ENCODE measurements at places on chromosomes 6 and 20.

DNA sequence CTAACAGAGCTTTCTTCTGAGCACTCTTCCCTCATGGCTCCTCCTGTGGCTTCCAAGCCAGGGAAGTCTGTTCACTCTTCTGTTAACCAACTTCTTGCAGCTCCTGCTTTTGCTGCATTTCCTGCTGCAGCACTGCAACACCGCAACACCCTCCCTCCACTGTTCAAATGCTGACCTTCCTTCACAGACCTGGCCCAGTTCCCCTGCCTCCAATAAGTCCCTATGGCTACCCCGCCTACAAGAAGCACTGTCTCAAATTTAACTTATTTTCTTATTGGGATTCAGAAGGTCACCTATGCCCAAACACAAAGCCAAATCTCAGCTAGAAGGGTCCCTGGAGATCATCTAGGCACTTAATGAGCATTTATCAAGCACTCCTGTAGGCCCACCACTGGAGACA, 44.6 kb downstream of the ELMO2 start:
- H3K4me3 ChIP-seq: no peak overlapping the region
- no peak overlapping the region for H3K27ac ChIP-seq
- peaks cover 68% of the 10 kb centered on the region for H3K4me1 ChIP-seq
- no peaks in the 10 kb centered on the region for H3K27me3 ChIP-seq
- no peak for DNase-seq

DNA sequence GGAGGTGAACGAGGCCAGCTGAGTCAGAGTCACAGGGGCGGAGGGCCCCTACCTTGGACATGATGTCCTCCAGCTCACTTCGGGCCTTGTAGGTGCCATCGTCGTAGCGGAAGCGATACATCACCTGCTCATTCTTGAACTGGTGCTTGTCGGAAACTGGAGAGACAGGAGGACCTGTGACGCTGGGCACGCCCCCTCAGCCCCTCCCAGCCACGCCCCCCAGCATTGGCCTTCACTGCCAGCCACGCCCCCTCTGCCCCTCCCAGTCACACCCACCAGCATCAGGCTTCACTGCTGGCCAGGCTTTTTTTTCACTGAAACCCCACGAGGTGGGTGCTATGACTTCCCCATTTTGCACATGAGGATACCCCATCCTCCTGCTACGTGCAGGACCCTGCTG, 148.2 kb downstream of the PREX1 start:
- peaks cover 25% of the 10 kb centered on the region for H3K4me1 ChIP-seq
- no peaks in the 10 kb centered on the region for H3K27me3 ChIP-seq
- no peak for DNase-seq

GRCh38 chr6:4727671-4728435, 48.4 kb upstream of the CDYL start:
- H3K27me3 ChIP-seq: no peaks in the 10 kb centered on the region
- no peak for DNase-seq
- H3K27ac ChIP-seq: no peak overlapping the region
- no peaks in the 10 kb centered on the region for H3K36me3 ChIP-seq

DNA sequence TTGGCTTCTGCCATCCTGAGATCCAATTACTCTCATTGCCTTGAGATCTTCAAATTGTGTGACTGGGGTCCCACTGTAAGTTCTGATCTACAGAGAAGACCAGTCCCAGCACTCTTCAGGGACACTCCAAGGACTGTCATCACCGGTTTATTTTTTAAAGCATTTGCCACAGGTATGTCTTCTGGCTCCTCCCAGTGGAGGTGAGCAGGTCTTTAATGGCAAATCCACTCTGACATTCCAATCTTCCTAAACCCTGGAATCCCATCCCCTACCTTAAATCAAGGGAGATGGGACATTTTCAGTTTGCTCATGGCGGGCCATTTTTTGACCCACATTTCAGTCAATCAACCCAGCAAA, 35.2 kb upstream of the IYD start:
- H3K4me1 ChIP-seq: no peaks in the 10 kb centered on the region
- H3K36me3 ChIP-seq: no peaks in the 10 kb centered on the region
- DNase-seq: no peak
- H3K27me3 ChIP-seq: no peaks in the 10 kb centered on the region
- H3K27ac ChIP-seq: no peak overlapping the region

GRCh38 chr6:166251655-166252054, 56.5 kb downstream of the PRR18 start:
- DNase-seq: no peak
- peaks cover 13% of the 10 kb centered on the region for H3K4me1 ChIP-seq
- H3K27me3 ChIP-seq: no peaks in the 10 kb centered on the region

DNA sequence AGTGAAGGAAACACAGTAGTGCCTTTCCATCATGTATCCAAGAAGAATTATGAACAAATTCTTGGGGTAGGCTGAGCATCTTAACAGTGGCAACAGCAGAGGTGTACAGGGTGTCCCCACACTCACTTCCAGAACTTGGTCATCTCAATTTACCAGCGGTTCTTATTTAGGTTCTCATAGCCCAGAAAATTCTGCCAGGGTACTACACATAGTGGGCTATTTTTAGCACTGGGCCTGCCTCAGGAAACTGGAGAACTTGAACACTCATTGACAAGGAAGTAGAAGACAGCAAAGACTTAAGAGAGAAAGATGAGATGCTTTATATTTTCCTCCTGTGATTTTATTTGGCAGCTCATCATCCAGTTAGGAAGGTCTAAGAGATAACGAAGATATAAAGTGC, 71.8 kb upstream of the PHIP start:
- no peaks in the 10 kb centered on the region for H3K4me1 ChIP-seq
- H3K27me3 ChIP-seq: no peaks in the 10 kb centered on the region
- no peak overlapping the region for H3K4me3 ChIP-seq
- no peak for DNase-seq
- H3K36me3 ChIP-seq: no peaks in the 10 kb centered on the region

DNA sequence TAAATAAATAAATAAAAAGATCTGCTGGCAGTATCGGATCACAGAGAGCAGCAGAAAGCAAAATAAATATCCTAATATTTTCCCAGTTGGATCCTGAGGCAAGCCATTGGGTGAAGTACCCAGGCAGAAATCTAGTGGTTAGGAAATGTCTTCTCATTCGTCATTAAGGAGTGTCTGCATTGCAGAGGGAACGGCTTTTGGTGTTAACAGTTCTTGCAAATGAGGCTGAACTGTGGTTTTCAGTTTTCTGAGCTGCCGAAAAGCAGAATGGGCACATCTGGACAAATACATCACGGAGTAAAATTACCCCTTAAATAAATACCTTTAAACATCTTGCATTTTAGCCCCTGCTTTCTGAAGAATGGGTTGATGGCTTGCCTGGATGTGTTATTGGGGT, 82.3 kb upstream of the MPC1 start:
- peaks cover 17% of the 10 kb centered on the region for H3K4me1 ChIP-seq
- no peaks in the 10 kb centered on the region for H3K36me3 ChIP-seq
- no peak for DNase-seq
- H3K27me3 ChIP-seq: no peaks in the 10 kb centered on the region
- H3K27ac ChIP-seq: no peak overlapping the region
- H3K4me3 ChIP-seq: no peak overlapping the region

GRCh38 chr6:88266126-88266525, 100.0 kb upstream of the CNR1 start:
- no peaks in the 10 kb centered on the region for H3K4me1 ChIP-seq
- no peaks in the 10 kb centered on the region for H3K27me3 ChIP-seq
- H3K36me3 ChIP-seq: no peaks in the 10 kb centered on the region
- no peak for DNase-seq
- H3K27ac ChIP-seq: no peak overlapping the region

DNA sequence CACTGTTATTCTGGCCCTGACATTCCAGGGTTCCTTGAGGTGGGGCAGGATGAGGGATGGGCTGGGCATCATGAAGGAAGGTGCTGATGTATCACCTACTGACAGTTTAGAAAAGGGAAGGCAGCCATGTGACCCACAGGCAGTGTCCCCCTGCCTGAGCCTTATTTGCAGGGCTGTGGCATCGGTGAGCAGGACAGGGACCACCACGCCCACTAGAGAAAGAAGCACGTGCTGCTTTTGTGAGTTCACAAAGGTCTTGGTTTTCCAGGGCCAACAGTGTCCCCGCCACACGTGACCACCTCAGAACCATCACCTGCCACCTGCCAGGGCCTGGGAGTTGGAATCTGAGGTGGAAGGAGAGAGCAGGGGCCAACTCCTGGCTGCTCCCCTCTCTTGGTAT, 43.5 kb upstream of the SCRT2 start:
- H3K27me3 ChIP-seq: no peaks in the 10 kb centered on the region
- H3K27ac ChIP-seq: no peak overlapping the region
- H3K4me3 ChIP-seq: no peak overlapping the region
- H3K36me3 ChIP-seq: no peaks in the 10 kb centered on the region

DNA sequence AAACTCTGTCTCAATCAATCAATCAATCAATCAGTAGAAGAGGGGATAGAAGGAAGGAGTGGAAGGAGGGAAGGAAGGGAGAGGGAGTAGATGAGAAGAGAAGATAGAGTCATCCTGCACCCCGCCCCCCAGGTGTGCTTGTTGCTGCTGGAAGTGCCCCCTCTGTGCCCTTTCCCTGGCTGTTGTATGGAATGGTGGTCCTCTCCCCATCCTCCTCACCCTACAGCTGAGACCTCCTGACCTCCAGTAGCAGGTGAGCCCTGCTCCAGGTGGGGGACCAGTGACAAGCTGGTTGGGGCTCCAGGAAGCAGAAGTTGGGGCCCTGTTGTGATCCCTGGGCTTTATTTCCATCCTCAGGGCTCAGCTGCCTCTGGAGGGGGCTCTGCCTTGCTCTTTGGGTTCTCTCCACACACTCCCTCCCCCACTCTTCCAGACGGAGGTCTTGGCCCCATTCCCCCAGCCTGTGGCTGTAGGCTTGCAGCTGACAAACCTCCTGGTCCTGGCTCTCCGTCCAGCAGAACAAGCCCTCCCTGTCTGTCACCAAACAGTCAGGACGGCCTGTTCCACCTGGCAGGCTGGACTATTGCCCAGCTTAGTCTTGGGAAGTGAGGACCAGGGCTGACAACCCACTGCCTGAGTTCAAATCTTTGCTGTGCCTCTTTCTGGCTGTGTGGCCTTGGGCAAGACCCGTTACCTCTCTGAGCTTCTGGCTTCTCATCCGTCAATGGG, 26.0 kb upstream of the SCRT2 start:
- DNase-seq: no peak
- H3K36me3 ChIP-seq: no peaks in the 10 kb centered on the region
- no peaks in the 10 kb centered on the region for H3K27me3 ChIP-seq
- no peak overlapping the region for H3K4me3 ChIP-seq

DNA sequence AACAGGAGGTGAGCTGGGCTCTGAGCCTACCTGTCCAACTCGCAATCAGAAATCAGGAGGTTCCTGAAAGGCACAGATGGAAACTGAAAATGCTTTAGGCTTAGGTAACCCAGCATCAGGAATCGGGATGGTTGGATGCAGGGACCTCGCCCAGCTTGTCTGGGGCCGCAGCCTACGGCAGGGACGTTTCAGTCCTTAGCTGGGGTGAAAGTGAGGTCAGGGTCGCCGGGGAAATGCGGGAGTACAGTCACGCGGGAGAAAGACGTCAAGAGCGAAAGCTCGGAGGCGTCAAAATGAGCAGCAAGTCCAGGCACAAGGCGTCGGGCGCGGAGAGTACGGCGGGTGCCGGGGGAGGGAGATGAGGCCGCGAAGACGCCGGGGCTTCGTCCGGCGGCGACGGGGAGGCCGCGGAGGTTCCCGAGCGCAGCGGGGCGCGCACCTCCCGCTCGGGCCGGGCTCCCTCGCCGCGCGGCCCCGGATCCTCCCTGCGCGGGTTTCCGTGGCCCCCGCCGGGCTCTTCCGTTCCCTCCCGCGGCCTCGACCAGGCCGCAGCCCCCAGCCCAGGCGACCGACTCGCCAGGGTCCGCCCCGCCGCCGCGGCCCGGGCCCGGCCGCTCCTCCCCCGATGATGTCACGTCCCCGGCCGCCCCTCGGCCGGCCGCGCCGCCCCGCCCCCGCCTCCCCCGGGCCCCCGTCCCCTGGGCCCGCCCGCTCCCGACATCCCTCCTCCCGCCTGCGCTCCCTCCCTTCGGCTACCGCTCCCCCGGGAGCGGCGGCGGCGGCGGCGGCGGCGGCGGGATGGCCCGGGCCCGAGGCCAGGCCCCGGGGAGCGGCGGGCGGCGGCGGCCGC, at the start of gene EBF4:
TSS of gene EBF4 (plus strand) at position 745 of the 850 bp plus-strand sequence. CDS start 866 bp downstream, outside the sequence.
- peaks cover 22% of the 10 kb centered on the region for H3K4me1 ChIP-seq
- H3K36me3 ChIP-seq: no peaks in the 10 kb centered on the region
- H3K4me3 ChIP-seq: peak within 1 kb of the TSS; percentile 78

- H3K27me3 ChIP-seq: no peaks in the 10 kb centered on the region
- H3K4me1 ChIP-seq: no peaks in the 10 kb centered on the region
- no peak overlapping the region for H3K27ac ChIP-seq
Measured at GRCh38 chr20:59696476-59696875, 92.1 kb downstream of the PHACTR3 start.

- peaks cover 20% of the 10 kb centered on the region for H3K4me1 ChIP-seq
- H3K27ac ChIP-seq: no peak overlapping the region
- H3K27me3 ChIP-seq: no peaks in the 10 kb centered on the region
- H3K4me3 ChIP-seq: no peak overlapping the region
- no peak for DNase-seq
- H3K36me3 ChIP-seq: no peaks in the 10 kb centered on the region
Measured at GRCh38 chr6:11762794-11763459, 15.7 kb downstream of the ADTRP start.

DNA sequence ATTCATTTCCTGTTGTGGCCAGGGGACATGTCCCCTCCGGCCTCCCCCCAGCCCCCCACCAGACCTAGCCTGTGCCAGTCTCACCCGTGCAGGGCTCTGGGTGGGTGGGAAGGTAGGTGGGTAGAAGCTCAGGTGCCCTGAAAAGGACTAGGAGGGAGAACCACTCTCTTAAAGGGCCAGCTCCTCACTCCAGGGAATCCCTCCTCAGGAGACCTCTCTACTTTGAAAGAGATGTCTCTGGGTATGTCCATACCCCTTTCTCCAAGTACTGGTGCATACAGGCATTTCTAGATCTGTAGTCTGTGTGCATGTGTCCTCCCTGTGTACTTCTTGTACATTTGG, 60.8 kb upstream of the EPB41L1 start:
- H3K36me3 ChIP-seq: no peaks in the 10 kb centered on the region
- H3K27ac ChIP-seq: peak overlapping the region; percentile 47
- H3K27me3 ChIP-seq: no peaks in the 10 kb centered on the region
- H3K4me3 ChIP-seq: peak overlapping the region; percentile 60
- DNase-seq: no peak

- no peak for DNase-seq
- peak overlapping the region; percentile 72 for H3K27ac ChIP-seq
- peaks cover 17% of the 10 kb centered on the region for H3K4me1 ChIP-seq
- H3K36me3 ChIP-seq: no peaks in the 10 kb centered on the region
Measured at GRCh38 chr6:68635706-68636513, 828 bp downstream of the ADGRB3 start.

GRCh38 chr20:41017448-41018042, 11.1 kb upstream of the TOP1 start:
- no peak overlapping the region for H3K27ac ChIP-seq
- no peaks in the 10 kb centered on the region for H3K36me3 ChIP-seq
- DNase-seq: no peak
- peaks cover 11% of the 10 kb centered on the region for H3K4me1 ChIP-seq
- H3K4me3 ChIP-seq: no peak overlapping the region

- no peaks in the 10 kb centered on the region for H3K4me1 ChIP-seq
- H3K4me3 ChIP-seq: no peak overlapping the region
- DNase-seq: no peak
Measured at GRCh38 chr6:36210886-36211595, 14.5 kb downstream of the BRPF3 start.
